ENCODE measurements at places on chromosomes 5 and 9. TPM values are rescaled to one million over a fixed set of nuclear protein-coding genes. Genes with fewer than 3 reads are reported as not detected.

- DNase-seq, result no peak
- H3K27ac ChIP-seq, result no peak overlapping the region
- H3K27me3 ChIP-seq, result no peaks in the 10 kb centered on the region
- no peaks in the 10 kb centered on the region for H3K4me1 ChIP-seq
- peaks cover 55% of the 10 kb centered on the region for H3K36me3 ChIP-seq
- no peak overlapping the region for H3K4me3 ChIP-seq
Observed at GRCh38 chr5:169599451-169599850, 15.9 kb downstream of the SPDL1 start.

GRCh38 chr9:122791872-122792669 is 3.3 kb downstream of the OR5C1 start:
- no peaks in the 10 kb centered on the region for H3K4me1 ChIP-seq
- H3K4me3 ChIP-seq, result no peak overlapping the region
- no peak overlapping the region for H3K27ac ChIP-seq
- no peaks in the 10 kb centered on the region for H3K36me3 ChIP-seq
- H3K27me3 ChIP-seq, result no peaks in the 10 kb centered on the region
- no peak for DNase-seq

GRCh38 chr9:107008011-107008410 is 145.0 kb downstream of the ZNF462 start:
- H3K27me3 ChIP-seq, result no peaks in the 10 kb centered on the region
- no peak overlapping the region for H3K27ac ChIP-seq
- no peaks in the 10 kb centered on the region for H3K4me1 ChIP-seq

MYO10 gene
- 67.0 TPM for total RNA-seq

DNA sequence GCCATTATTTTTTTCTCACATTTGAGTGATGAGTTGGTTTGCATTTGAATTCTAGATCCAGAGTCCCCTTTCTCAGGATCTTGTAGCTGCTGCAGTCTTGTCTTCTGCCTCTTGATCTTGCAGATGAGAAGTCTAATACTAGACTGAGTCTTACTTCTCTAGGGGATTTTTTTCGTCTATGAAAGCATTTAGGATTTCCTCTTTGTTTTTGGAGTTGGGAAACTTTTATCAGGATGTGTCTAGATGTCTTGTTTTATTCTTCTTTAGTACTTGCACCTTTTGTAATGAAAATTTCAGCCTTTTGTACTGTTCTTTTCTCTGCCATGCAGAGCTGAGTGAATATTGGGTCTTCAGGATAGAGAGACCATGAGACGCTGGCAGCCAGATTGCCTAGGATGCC is 65.4 kb downstream of the ZNF618 start:
- no peaks in the 10 kb centered on the region for H3K4me1 ChIP-seq
- H3K27ac ChIP-seq, result no peak overlapping the region
- DNase-seq, result no peak
- H3K36me3 ChIP-seq, result no peaks in the 10 kb centered on the region

RNF20 gene
- total RNA-seq, result 48.1 TPM

SEC24A gene
- total RNA-seq, result 21.7 TPM

DNA sequence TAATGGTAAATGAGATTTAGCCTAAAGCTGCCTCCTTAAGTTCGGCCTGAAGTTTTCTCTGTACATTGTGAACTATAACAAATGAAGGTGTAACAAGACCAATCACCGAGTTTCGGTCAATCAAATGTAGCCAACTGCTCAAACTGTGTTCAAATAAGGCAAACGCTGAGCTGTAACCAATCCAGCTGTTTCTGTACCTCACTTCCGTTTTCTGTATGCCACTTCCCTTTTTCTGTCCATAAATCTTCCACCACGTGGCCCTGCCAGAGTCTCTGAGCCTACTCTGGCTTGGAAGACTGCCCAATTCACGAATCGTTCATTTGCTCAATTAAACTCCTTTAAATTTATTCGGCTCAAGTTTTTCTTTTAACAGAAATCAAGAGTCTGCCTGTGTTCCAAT is 193.5 kb upstream of the KLF9 start:
- H3K36me3 ChIP-seq, result no peaks in the 10 kb centered on the region
- H3K4me3 ChIP-seq, result no peak overlapping the region
- H3K4me1 ChIP-seq, result peaks cover 5% of the 10 kb centered on the region
- no peak for DNase-seq
- H3K27ac ChIP-seq, result no peak overlapping the region

RANBP3L gene
- total RNA-seq, result 7.1 TPM

GRCh38 chr9:84750152-84750865 is 80.8 kb downstream of the NTRK2 start:
- no peaks in the 10 kb centered on the region for H3K27me3 ChIP-seq
- DNase-seq, result no peak
- no peak overlapping the region for H3K4me3 ChIP-seq
- H3K36me3 ChIP-seq, result no peaks in the 10 kb centered on the region

- H3K27ac ChIP-seq, result no peak overlapping the region
- no peaks in the 10 kb centered on the region for H3K4me1 ChIP-seq
- DNase-seq, result no peak
- H3K36me3 ChIP-seq, result no peaks in the 10 kb centered on the region
- no peaks in the 10 kb centered on the region for H3K27me3 ChIP-seq
Observed at GRCh38 chr5:89246864-89247263, 363.9 kb upstream of the MEF2C start.

Data from upper lobe of right lung (tissue), 1 donor.